ENCODE measurements at places on chromosomes 12 and 14.
A peak's percentile ranks its signal among the peaks of the same experiment; 100 is the strongest.

DNA sequence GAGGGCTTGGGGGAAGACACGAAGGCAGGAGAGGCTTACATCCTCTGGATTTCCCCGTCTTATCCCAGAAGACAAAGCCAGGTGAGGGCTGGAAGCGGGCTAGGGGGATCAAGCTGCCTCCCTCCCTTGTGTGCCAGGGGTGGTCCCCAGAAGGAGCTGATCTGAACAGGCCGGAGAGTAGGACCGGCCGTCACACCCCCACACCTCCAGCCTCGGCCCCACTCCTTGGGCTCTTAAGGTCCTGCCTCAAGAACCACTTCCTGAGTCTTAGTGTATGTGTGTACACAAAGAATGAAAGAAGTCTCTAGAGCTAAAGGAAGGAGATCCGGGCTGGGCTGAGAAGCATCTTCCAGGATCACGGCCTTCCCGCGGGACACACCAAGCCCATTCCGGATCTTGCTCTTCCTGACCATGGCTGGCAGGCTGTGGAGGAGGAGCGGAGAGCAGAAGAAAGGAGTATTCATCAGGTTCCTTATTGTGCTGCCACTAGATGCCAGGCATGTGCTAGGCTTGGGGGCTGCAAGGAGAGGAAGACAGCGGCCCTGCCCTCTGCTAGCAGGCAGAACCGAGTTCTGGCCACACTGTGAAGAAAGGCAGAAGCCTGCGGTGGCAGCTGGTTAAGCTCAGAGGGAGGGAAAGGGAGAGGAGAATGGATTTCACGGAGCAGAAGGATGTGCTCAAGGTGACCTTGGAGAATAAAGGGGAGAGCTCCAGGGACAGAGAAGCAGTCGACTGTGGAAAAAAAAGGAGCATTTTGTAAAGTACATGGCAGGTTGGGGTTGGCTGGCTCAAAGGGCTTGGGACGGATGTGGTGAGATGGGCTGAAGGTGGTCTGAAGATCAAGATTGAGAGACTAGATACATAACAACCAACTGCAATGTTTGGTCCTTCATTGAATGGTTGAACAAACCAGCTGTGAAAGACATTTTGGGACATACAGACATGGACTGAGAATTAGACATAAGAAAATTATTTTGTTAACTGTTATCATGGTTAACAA lies 1.3 kb upstream of the CD63 start:
- peak; percentile 39 for DNase-seq

DNA sequence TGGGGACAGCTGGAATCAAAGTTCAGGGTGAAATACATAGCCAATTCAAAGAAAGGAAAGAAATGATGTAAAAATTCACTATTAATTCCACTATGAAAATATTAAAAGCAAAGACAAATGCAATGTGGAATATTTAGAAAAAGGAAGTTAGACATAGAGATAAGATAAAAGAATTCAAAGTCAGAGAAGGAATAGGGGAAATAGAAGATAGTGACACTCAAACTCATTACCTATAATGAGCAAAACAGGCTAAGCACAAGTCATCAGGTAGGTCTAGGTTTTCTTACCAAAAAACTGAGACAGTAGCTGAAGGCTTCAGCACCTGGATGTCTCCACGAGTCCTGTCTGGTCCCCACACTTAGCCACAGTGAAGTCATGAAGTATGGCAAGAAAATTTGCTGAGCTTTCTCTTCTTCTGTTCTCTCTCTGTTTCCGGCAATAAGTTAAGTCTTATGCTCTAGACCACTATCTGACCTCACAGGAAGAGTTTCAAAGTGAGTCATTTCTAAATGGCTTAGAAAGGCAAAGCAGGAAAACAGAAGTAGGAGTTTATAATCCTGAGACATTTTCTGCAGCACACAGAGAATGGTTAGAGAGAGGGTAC lies at the start of gene C3AR1:
TSS of gene C3AR1 (minus strand) at position 369 of the 604 bp plus-strand sequence. CDS start 6,174 bp downstream, outside the sequence.
- DNase-seq, result peak; percentile 29

DNA sequence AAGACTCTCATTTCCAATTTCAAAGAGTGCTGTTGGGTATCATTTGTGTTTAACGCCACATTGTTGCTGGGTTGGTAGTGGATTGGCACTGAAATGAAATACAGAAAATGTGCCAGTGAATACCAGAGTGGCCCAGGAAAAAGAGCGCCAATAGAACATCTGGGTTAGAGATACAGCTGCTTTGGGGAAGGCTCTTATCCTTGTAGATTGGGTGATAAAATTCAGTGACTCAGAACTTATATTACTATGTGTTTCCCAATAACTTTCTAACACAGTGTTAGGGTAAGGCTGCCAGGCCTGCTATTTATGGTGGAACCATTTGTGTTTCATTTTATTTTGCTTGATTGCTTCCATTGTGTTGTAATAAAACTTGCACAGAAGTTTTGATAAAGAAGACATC lies 168.2 kb upstream of the SSTR1 start:
- no peak for DNase-seq

DNA sequence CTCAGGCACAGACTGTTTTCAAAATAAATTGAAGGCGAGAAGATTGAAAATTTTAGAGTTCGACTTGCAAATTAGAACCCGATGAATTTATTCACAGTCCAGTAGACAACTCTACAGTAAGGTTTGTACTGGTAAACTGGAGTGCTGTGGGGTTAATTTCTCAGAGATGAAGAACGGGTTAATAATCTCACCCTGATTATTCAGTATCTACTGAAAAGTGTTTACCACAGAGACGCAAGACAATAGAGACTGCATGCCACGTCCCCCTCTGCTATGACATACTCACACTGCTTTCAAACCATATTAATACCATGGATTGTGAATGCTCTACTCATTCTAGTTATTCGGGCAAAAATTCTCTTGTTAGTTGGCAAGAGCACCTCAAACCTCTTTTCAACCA lies 36.1 kb downstream of the CFL2 start:
- DNase-seq, result no peak

DNA sequence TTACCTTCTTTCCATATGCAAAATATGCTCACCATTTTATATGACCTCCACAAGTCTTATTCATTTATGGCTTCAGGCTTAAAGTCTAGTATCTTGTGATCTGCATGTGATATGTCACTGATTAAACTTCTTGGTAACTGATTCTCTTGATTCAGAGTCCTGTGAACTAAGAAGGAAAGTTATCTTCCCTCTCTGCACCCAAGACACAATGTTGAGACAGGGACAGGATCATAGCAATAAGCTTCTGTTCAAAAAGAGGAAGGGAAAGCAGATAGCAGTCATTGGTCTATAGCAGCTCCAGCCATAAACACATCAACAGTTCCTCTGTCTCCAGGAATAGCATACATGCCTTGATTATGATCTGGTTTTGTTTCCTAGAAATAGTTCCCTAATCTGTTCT lies 103.1 kb downstream of the UNC79 start:
- no peak for DNase-seq

DNA sequence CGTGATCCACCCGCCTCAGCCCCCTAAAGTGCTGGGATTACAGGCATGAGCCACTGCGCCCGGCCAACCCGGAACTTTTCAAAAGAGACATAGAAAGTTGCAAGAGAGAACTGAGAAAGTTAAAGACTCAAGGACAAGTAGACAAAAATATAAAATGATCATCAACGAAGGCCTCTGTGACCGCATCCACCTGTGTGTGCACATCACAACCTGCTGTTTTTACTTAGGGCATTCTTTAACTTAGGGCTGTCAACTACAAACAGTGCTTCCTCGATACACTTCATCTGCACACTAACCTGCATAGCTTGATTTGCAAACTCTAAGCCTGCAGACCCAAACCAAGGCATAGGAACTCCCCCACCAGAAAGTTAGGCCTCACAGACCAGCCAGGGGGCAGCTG lies 14.8 kb downstream of the P2RX2 start:
- DNase-seq, result no peak

DNA sequence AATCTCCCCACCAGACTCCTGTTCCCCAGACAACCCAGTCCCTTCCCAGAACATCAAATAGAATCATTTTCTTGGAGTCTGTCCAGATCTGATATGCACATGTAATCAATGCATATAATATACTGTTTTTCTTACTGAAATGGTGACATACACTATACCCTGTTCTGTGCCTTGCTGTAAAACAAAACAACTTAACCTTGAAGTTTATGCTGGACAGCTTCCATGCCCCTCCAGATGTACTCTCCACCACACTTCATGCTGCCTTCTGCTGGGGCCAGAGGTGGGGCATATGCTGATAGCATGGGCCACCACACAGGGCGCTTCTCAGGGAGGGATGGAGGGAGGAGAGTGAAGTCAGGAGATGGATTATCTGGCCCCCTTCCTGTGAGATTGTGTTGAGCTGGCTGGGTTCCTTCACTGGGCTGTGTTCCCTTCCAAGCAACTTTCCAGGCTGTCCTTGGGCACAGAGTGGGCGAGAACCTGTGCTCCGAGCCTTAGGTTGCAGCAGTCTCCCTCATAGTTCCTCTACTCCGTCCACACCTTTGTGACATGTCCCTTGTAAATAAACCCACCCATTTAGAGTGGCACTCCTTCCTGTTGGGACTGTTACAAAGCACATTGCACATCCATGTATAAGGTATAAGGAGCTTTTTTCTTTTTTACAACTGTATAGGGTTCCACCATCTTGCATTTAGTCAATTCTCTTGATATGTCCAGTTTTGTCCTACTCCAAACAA lies 77.6 kb upstream of the RIC8B start:
- DNase-seq, result no peak

DNA sequence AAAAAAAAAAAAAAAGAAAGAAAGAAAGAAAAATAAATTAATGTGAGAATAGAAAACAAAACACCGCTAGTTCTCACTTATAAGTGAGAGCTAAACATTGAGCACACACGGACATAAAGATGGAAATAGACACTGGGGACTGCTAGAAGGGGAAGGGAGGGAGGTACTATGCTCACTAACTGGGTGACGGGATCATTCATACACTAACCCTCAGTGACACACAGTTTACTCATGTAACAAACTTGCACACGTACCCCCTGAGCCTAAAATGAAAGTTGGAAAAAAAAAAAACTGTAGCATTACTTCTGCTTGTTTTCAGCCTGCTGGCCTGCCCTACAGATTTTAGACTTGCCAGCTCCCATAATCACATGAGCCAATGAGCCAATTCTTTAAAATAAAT lies 10.5 kb upstream of the PRMT5 start:
- DNase-seq, result no peak

GRCh38 chr12:100184549-100185145 lies 16.0 kb upstream of the ACTR6 start:
- no peak for DNase-seq

GRCh38 chr12:26567126-26567525 lies 265.9 kb downstream of the ITPR2 start:
- DNase-seq, result no peak

DNA sequence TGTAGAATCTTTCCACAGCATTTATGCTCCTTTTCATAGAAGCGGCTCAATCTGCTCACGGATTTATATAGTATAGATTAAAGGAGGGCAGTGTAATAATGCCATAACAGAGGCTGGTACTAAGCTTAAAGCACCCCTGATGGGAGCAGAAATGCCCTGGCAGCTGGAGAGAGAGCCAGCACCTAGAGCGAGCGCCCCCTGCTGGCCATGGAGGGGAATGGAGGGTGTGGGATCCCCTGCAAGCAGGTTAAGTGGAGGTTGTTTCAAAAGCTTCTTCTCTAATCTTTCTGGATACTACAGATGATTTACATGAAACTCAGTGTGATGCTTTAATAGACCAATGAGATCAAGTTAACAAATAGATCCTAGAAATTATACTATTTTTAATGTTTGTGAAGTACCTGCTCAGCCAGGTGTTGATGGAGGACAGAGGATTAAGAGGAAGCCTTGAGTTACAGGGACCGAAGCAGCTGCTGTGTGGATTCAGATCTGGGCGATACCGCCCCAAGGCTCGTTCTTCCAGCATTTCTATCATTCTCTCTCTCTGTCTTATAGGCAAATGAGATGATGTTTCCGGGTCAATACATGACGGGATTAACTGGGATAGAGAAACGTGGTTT lies 1519.3 kb upstream of the TMEM132C start:
- DNase-seq, result no peak

- DNase-seq, result no peak
Observed at GRCh38 chr12:111429828-111430432, 24.2 kb downstream of the SH2B3 start.

DNA sequence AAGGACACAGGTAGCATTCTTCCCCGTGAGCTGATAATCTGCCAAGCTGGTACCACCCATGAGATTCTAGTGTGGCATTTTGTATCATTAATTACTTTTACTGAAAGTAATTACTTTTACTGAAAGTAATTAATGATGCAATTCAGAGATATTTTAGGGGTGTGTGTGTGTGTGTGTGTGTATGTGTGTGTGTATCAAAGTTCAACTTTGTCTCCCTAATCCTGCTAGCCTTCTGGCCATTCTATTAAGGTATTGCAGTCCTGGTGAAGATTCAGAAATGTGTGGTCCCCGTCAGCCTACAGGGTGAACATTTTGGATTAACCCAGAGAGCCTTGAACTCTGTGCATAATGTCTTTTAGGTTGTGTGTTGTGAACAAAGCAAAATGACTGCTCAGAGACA lies 310.8 kb downstream of the ZFP36L1 start:
- DNase-seq, result no peak

Data from amniotic stem cell (primary cell).